ENCODE measurements at places on chromosomes 7 and 10. TPM values are rescaled to one million over a fixed set of nuclear protein-coding genes. Genes with fewer than 3 reads are reported as not detected.
A peak's percentile ranks its signal among the peaks of the same experiment; 100 is the strongest.

The SDK1 gene
- polyA plus RNA-seq = 6.8 TPM

The SYT15B gene
- polyA plus RNA-seq = 4.1 TPM

The MYOZ1 gene
- 6.4 TPM for polyA plus RNA-seq

The HKDC1 gene
- polyA plus RNA-seq = 16.0 TPM

The AGBL3 gene
- 11.0 TPM for polyA plus RNA-seq

The JCAD gene
- 32.7 TPM for polyA plus RNA-seq

The CTAGE8 gene
- polyA plus RNA-seq = 7.2 TPM

The ASIC3 gene
- 2.1 TPM for polyA plus RNA-seq

The ZPBP gene
- polyA plus RNA-seq = 0.21 TPM

GRCh38 chr10:33067917-33068316 is 109.9 kb upstream of the ITGB1 start:
- DNase-seq = no peak

DNA sequence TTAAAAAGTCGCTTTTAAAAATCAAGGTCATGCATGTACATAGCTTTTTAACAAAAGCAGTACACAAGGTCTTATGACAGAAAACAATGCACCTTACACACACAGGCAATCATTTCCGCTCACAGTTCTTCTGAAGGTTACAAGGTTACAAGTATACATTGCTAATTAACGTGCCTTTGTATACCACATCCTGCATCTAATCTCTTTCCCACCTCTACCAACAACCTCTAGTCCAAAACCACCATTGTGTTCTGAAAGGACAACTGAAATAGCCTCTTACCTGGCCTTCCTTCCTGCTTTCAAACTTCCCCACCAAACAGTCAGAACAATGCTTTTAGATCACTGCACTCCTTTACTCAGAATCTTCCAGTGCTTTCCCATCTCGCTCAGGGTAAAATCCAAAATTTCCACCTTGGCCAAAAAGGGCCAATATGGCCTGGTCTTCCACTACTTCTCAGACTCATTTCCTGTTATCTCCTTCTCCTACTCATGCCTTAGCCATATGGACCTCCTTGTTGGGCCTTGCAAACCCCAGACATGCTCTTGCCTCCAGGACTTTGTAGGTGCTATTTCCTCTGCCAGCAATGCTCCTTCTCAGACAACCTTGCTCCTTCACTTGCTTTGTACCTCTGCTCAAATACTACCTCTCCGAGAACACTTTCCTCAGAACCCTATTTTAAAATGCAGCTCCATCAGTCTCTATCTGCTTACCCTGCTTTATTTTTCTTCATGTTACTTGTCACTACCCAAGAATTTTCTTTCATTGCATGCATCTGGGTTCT is 205.4 kb downstream of the DNAJC1 start:
- no peak for DNase-seq

DNA sequence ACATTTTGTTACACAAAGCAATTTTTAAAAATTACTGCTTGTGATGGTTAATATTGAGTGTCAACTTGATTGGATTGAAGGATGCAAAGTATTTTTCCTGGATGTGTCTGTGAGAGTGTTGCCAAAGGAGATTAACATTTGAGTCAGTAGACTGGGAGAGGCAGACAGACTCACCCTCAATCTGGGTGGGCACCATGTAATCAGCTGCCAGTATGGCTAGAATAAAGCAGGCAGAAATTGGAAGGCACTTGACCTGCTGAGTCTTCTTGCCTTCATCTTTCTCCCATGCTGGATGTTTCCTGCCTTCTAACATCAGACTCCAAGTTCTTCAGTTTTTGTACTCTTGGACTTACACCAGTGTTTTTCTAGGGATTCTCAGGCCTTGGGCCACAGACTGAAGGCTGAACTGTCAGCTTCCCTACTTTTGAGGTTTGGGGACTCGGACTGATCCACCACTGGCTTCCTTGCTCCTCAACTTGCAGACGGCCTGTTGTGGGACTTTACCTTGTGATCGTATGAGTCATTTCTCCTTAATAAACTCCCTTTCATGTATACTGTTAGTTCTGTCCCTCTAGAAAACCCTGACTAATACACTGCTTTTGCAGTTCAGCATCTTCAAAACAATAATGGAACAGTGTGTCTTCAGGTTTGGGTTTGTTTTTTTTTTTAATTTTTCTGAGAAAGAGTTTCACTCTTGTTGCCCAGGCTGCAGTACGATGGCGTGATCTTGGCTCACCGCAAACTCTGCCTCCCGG is 244.1 kb upstream of the SEMA3C start:
- no peak for DNase-seq

DNA sequence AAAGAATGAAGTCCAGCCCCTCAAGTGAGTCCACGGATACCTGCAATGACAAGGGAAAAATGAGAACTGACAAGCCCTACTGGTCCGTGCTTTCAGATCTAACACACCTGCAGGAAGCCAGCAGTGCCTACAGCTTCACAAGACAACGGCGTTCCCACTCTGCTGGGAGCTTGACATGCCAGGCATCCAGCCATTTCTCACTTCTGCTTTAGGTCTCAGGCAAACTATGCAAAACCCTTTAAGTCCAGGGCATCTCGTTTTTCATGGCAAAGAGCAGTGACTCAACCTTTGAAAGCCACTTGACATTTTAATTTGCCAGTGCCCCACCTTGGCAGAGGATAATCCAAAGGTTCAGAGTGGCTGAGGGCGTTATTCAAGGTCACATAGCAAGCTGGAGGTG is 49.1 kb upstream of the GPAM start:
- no peak for DNase-seq

- DNase-seq = no peak
These were observed 841.5 kb downstream of the ANKRD7 start for GRCh38 chr7:119065966-119066365.

DNA sequence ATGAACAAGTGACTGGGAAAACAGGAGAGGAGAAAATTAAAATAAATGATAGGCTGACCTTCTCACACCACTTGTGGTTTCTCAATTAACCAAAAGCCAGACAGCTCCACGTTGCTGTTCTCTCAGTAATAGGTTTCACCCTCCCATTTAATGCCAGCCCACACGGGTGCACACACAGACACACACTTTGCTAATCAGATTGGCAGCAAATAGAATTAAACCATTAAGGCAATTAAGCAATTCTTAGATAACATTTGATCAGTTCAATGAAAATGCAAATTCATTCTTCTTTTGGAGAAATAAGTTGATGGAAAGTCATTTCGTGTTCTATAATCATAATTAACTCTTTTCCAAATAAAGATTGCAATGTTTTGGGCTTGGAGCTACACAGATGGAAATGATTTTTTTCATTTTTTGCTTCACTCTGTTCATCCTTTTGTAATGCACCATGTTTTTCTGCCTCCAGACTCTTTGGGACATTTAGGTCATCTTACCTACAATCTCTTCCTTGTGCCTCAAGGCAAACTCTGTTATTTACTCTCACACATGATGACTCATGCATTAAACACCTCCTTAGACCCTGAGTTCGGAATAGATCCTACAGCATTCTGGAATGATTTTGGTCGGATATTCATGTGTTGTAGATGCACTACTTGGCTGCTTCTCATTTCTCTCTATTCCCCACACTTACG is 700.7 kb downstream of the AUTS2 start:
- DNase-seq = no peak

DNA sequence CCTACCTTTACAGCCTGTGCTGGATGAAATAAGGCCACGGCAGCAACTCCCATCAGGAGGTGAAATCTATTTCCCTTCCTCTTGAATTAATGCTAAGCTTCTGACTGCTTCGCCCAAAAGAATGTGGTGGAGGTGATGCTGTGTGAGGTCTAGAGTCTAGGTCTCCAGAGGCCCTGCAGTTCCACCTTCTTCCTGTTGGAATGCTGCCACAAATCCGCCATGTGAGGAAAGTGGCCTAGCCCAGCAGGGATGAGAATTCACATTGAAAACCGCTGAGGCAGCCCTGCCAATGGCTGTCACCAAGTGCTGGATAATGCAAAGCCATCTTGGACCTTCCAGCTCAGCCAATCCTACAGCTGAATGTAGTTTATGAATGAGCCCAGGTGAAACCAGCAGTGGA is 28.0 kb downstream of the RHOBTB1 start:
- DNase-seq = no peak

DNA sequence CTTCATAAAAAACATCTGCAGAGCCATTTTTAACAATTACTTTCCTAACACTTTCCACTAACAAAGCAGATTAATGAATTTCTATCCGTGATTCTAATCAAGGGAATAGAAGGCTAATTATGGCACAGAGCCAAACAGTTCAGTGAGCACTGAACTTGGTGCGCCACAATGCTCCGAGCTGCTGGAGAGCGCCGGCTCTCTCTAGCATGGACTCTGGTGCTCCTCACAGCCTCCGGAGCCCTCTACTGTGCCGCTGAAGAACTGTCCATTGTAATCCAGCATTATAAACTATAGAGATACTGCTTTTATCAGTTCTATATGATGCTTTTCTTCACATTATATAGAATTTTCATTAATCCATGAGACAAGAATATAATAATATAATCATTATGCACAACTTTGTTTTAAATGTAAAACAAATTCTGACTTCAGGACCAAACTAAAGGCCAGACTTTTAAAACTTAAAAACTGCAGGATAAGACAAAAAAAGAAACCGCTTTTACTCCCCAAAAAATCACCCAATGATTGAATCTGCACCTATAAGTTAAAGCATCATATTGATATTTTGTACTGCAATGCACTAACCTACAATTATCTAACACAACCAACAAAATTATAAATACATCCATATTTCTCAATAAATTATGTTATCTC is 123.6 kb downstream of the RNF32 start:
- DNase-seq = peak; percentile 53

GRCh38 chr7:123828805-123829204 is 16.2 kb upstream of the HYAL4 start:
- DNase-seq = no peak

DNA sequence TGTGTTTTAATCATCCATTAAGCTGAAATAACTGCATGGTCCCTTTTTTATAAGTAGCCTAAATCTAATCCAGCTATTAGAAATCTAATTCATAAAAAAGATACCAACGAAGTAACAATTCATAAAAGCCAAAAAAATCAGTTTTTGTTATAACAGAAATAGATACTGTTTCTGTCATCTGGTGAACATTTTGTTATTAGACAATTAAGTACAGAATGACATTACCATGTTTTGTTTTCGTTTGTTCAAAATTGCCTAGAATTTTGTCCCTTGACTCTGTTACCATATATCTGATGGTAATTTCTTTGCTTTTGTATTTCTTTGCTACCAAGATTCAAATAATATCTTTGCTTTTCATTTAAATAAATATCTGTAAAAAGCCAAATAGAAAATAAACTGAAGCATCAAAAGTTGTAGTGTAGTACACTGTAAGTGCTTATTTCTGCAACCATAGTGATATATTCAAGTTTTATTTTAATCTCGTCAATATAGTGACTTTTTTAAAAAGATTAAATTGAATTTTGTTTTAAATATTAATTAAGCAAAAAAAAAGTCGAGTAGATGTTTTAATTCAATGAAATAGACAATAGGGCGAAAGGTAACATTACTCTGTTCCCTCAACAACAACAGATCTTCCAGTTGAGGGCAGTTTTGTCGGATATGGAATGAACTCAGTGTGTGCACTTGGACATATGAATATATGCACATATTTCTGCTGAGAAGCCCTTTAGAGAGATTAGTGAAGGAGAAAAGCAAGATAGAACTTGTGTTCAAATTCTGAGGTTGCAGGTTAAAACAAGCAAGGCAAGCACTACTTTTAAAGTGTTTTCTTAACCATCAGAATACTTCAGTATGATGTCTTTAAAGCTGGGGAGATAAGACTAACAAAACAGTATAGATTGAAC is 7.9 kb upstream of the IGF2BP3 start:
- DNase-seq = no peak

GRCh38 chr7:133099633-133100286 is 17.9 kb upstream of the CHCHD3 start:
- no peak for DNase-seq

DNA sequence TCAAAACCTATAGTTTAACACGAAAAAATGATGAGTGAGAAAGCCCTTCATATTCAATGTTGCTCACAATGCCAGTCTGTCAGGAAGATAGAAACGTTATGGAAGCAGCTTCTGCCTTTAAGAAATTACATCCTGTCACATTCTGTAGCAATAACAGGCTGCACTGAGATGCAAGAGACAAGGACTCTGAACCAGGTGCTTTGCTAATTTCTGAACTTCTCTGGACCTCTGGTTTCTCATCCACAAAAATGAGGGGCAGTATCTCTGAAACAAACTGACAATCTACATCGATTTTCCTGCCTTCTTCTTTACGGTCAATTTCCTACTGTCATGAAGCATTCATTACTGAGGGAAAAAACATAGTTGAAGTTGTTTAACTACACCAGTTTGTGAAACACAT is 234.0 kb downstream of the SNX13 start:
- no peak for DNase-seq

DNA sequence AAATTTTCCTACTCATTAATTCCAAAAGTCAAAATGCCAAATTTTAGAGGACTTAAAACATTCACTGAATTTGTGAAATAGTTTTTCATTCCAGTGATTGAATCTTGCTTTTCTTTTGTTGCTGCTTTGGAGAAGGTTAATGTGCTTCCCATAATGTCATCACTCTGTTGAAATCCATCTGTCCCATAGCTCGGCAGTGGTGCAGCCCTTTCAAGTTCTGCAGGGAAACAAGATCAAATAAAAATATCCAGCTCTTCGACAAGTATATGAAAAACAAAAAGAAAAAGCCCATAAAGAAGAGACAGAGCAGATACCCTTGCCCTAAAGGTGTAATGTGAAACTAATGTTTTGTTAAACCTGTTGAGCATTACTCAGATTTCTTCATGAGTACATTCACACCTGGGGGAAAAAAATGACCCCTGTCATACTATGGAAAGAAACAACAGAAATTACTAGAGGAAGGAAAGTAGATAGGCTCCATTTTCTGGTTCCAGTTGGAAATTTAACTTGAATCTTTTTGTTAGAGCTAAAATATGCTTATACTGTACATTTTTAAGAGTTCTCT is 35.1 kb downstream of the AGR3 start:
- peak; percentile 8 for DNase-seq

Measured in right renal pelvis (tissue), 4 donors.